Natural killer cell treated with Interleukin-12 subunit alpha and Interleukin-12 subunit beta and Interleukin-15 and Interleukin-18, amount 100 ng/mL, for 72 hours (primary cell): ENCODE measurements at places on chromosomes 1 and 21. TPM values are rescaled to one million over a fixed set of nuclear protein-coding genes. Genes with fewer than 3 reads are reported as not detected.

GRCh38 chr1:178417858-178418257 is 78.9 kb downstream of the CLEC20A start:
- no peak for DNase-seq

DNA sequence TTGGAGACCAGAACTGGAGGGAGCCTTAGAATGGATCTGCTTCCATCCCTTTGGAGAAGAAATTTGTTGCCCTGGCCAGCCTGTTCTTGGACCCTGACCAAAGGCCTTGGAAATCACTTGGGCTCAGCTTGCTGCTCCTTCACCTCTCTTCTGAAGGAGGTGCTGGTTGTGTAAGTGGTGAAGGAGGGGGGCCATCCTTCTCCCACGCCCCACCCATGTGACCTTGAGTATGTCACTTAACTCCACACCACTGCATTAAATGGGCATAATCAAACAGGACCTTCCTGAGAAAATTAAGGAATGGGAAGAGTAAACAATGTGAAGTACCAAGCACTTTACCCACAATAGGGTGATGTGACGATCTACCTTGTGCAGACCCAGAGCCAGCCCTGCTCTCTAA is 68.3 kb upstream of the GJB5 start:
- DNase-seq = no peak

RAB25 gene
- not detected for total RNA-seq

SHE gene
- 0.19 TPM for total RNA-seq
